ENCODE measurements at places on chromosomes 1 and 21.

DNA sequence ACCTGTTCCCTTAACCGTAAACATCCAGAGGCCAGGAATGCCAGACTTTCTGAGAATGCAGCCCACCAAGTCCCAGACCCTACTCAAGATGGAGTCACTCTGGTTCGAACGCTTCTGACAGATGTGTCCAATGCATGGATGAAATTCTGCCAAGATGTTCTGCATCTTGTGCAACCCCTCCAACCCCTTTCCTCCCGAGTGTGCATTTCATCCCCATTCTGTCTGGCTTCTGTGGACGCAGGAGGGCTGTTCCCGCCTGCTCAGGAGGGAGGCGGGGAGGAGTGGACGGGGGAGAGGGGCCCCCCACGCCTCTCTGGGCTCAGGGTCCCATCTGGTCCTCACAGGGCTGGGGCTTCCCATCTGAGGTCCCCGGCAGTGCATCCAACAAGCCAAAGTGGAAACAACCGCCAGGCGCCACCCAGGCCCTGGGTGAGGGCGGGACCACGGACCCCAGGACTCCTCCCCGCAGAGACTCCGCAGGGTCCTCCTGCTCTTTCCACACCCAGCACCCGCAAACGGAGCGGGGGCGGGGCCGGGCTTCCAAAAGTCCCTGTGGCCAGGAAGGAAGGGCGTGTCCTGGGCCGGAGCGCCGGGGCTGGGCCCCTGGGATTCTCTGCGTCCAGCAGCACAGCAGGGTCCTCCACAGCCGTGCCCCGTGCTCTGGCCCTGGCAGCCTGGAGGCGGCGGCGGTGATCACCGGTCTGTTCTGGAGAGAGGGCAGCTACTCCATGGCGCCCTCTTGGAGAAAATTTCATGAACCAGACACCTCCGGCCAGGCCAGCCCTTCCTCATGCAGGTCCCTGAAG lies 27.8 kb upstream of the SUMO3 start:
- DNase-seq, result peak; percentile 65

GRCh38 chr1:109304226-109304920 lies 2.4 kb downstream of the MYBPHL start:
- DNase-seq, result no peak

DNA sequence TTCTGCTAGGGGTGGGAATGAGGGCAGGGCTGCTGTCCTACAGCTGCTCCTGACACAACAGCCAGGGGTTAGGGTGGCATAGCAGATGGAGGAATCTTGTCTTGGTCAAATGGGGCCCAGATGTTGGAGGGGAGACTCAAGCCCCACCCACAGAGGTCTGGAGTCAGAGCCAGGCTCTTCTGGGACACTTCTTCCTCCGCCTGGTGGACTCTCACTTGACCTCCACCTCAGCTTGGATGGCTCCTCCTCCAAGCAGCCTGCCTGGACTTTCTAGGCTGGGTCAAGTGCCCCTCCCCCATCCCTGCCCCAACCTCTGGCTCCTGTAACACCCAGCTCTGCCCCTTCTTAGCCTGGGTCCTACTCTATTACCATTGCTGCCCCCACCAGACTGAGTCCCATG lies 35.5 kb downstream of the EPHA2 start:
- DNase-seq, result no peak

DNA sequence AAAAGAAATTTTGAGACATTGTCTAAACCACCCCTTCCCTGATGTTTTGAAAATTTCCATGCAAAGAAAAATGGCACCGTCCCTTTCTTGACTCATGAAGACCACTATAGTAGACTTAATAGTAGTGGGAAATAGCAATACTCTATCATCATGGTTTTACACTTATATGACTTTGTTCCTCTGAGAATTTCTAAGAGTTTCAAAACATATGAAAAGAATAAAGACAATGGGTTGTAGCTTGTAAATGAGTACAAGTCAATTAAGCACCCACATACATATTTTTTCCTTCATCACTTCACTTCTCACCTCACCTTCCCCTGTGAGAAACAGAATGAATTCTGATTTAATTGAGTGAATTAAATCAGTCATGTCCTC lies 151.7 kb downstream of the LYPLAL1 start:
- no peak for DNase-seq

- no peak for DNase-seq
Observed at GRCh38 chr1:156853761-156854160, 5.2 kb downstream of the INSRR start.

DNA sequence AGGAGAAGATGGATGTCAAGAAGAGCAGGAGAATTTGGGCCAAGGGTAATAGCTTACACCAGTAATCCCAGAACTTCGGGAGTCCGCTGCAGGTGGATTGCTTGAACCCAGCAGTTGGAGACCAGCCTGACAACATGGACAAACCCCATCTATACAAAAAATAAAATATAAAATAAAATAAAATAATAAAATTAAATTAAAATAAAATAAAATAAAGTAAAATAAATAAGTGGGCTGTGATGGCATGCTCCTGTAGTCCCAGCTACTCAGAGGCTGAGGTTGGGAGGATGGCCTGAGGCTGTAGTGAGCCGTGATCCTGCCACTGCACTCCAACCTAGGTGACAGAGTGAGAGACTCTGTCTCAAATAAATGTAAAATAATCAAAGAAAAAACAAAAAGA lies 1946.7 kb downstream of the MRPL39 start:
- no peak for DNase-seq

DNA sequence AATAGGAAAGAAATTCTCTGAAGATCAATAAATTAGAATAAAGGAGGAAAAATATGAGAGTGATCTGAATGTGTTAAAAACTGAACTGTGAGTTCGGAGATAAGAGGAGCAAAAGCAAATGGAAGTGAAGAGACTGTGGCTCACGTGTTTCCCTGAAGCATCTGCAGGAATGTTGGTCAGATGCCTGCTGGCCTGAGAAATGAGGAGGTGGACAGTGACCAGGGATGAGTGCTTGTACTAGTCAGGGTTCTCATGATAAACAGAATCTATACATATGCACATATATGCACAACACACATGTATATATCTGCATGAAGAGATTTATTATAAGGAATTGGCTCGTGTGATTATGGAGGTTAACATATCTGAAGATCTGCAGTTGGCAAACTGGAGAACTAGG lies 103.4 kb upstream of the TIAM1 start:
- DNase-seq, result no peak

- no peak for DNase-seq
Observed at GRCh38 chr21:45471525-45472221, 66.7 kb downstream of the COL18A1 start.

DNA sequence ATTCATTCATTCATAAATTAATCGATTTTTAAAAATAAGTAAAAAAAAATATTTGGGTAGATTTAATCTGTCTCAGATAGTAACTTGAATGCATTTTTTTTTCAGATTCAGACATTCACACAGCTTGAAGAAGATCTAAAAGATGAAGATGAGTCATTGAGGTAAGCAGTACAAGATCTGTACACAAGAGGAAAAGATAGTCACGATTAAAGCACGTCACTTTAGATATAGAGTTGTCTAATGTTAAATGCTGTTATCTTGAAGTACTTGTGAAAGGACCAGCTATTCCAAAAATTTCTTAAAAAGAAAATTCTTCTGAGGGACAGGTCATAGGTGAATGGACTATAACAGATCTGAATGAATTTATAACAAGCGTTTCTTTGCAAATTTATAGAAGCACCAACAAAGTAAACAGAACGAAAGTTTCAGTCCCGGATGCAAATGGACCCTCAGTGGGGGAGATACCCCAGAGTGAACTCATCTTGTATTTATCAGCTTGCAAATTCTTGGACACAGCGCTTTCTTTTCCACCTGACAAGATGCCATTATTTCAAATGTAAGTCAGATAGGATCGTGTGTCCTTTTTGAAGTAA lies 31.2 kb upstream of the MORC3 start:
- DNase-seq, result no peak

DNA sequence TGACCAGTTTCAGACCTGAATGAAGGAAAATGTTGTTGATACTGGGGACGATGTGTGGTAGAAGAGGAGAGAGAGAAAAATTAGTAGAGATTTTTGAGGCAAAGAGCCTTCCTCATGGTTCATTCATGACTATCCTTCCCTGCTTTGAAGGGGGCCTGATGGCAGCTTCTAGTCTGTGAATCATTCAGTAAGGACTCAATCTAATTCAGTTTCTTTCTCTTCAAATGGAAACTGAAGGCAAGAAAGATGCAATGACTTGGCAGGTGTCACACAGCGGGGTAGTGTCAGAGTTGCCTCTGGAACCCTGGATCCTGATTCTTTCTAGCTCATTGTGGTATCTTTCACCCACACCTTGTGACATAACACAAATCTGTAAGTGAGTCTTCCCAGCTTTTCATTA lies 14.9 kb upstream of the CD5L start:
- no peak for DNase-seq

GRCh38 chr1:162281426-162281825 lies 95.2 kb downstream of the SPATA46 start:
- no peak for DNase-seq

- peak; percentile 41 for DNase-seq
Observed at GRCh38 chr1:206816390-206817287, 44.3 kb upstream of the IL10 start.

- DNase-seq, result no peak
Observed at GRCh38 chr21:27421654-27422053, 454.8 kb upstream of the ADAMTS5 start.

DNA sequence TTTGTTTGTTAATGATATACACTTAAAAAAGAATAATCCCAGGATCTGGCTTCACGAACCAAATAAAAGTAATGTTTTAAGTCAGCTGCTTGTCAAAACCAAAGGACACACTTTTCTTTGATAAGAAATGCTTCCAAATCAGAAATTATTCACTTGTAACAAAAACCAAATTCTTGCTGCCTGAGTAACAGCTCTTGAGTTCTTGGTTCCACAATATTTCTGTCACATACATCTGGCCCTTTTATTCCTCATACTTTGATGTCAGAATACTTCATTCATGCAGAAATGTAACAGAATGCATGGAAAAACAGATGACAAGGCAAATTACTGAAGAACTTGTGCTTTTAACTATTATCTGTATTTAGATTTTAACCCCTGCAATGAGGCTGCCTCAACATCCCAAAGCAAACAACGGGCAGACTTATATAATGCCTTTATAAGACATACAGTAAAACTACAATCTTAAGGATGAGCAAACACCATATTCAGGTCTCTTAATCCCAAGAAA lies 1.5 kb downstream of the VAMP4 start:
- DNase-seq, result no peak

- DNase-seq, result no peak
Observed at GRCh38 chr1:222098404-222098803, 356.5 kb upstream of the DUSP10 start.

DNA sequence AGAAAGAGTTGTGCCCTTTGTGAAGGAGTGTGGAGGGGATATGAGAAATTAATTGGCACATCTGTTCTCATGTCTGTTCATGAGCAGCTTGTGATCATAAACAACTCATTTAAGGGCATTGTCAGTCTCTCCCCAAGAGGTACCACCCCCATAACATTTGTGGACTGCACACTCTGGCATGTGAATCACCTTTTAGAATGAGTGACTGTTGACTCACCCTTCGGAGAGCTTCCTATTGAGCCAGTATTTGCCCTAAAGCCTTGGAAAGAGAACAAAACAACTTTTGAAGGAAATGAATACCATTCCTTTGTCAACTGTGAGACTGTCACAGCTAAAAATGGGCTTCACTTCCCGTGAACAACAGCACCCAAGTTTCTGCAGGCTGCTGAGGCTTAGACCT lies 27.5 kb upstream of the MYSM1 start:
- no peak for DNase-seq

DNA sequence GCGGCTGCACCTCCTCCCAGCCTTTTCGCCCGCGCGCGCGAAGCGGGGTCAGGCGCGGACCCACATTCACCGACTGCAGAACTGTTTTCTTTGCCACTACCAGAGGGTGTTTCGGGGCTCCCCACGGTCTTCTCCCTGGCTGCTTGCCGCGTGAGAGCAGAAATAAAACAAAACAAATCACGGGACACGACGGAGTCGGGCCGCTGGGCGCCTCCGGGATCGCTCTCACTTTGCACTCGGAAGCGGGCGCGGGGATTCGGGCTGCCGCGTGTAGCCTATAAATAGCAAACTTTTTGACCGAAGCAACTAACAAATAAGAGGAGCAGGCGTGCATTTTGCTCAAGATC lies 412.3 kb upstream of the ESRRG start:
- DNase-seq, result no peak

GRCh38 chr1:18618546-18619466 lies 11.8 kb upstream of the PAX7 start:
- DNase-seq, result no peak

GRCh38 chr1:241331328-241332036 lies 25.5 kb downstream of the RGS7 start:
- no peak for DNase-seq

DNA sequence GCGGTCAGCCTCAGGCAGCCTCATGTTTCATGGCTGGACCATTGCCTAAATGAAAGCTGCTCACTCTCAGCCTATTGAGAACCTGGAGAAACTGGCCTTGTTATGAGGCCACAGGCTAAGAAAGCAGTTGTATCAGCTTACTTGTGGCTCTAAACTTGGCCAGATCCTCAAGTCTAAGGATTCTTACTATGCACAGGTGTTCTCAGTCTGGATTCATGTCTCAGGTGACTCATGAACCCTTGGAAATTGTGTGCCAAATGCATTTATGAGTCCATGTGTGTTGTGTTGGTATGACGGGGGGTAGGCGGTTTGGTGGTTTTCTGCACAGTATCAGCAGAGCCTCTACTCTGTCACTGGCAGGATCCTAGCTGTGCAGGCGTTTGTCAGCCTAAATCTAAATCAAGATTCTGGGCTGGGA lies 90.4 kb downstream of the ROR1 start:
- DNase-seq, result no peak

GRCh38 chr1:25468033-25468432 lies 37.3 kb downstream of the MACO1 start:
- DNase-seq, result no peak

DNA sequence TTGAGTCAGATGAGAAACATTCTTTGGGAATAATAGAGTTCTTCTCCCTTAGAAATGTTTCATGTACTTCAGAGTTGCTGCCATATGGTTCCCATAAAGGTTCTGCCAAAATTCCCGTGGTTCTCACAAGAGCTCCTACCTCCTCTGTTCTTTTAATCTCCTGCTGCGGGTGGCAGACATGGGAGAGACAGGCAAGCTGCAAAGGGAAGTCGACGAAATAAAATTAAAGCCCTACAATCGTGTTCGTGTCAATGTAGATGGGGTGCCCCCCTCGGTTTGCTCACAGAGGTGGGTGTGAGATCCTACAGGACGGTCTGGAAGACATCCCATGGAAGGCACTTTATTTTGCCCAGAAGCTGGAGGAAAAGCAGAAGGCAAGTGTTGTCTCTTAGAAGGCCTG lies 276.0 kb downstream of the RWDD3 start:
- DNase-seq, result no peak

- DNase-seq, result no peak
Observed at GRCh38 chr1:109218516-109218915, 4.8 kb downstream of the SARS1 start.

DNA sequence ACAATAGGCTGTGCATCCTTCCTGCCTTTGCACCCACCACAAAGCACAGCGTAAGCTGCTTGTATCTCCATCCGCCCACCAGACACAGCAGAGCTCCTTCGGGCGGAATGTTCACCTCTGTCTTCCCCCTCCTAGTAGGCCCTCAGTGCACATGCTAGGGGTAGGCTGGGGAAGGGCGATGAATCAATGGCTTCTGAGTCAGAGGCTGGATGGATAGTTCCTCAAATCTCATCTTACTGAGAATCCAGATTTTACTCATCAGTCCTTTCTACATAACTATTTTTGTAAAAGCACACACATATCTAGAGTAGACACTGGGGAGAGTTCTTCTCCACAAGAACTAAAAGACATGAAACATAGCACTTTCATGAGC lies 73.8 kb downstream of the BCAR3 start:
- no peak for DNase-seq

- DNase-seq, result no peak
Observed at GRCh38 chr1:99264201-99265021, at the start of gene PLPPR4. Gene PLPPR4 (plus strand): TSS chr1:99264492. CDS start chr1:99264594, 102 bp downstream.
